NK-92 treated with Interleukin-12 subunit alpha and Interleukin-12 subunit beta, amount 100 ng/mL, for 24 hours (cell line): ENCODE measurements at places on chromosomes 13 and 19.
A peak's percentile ranks its signal among the peaks of the same experiment; 100 is the strongest.

GRCh38 chr19:32869369-32869965 lies at the start of gene SLC7A9:
SLC7A9 (minus strand) TSS chr19:32869767; CDS start chr19:32868534, 1,233 bp downstream.
- DNase-seq: no peak

DNA sequence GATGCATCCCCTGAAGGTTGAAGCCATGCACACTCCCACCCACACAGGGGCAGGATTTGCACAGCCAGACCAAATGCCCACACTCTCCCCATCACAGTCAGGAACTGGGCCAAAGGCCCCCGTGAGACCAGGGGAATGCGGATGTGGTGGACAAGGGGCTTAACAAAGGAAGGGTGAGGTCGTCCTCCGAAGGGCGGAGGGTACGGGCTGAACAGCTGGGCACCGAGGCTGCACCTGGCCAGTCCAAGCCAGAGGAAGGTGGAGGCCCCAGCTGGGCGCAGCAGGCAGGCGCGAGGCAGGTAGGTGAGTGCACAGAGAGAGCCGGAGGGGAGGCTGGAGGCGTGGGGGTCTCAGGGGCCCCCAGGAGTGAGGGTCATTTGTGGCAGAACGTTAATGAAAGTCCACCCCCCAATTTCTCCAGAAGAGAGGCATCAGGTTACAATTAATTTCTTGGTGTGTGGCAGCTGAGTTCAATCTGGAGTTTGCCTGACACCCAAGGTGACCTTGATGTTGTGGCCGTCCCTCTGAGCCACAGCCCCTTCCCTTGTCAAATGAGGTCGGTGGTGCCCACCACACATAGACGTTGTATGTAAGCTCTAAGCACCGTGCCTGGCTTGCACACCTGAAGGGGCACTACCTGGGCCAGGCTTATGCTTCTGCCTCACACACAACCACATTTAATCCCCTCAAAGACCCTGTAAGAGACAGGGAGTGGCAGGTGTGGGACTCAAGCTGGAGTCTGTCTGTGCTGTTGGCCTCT lies 2.9 kb downstream of the KLK15 start:
- no peak for DNase-seq

DNA sequence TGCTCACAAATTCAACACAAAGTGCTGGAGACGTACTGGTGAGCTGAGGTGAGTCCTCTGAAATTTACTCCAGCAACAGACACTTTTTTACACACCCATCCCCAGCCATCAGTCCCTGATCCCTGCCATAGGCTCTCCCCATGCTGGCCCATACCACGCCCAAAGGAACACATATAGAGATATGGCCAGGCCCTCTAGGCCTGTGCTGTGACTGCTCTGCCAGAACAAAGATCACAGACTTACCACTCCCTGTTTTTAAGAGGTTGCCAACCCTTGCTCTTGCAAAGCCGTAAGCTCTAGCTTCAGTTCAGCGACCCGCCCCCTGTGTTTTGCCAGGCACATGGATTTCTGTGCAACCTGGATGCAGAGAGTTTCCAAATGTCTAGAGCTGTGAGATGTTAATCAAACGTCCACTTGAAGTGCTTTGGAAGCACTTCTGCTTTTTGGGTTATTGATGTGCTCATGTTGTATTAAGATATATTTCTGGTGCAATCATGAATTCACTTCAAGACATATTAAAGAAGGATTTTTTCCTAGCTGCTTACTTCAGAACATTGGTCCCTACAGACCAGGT lies 59.7 kb downstream of the DLEU7 start:
- no peak for DNase-seq

DNA sequence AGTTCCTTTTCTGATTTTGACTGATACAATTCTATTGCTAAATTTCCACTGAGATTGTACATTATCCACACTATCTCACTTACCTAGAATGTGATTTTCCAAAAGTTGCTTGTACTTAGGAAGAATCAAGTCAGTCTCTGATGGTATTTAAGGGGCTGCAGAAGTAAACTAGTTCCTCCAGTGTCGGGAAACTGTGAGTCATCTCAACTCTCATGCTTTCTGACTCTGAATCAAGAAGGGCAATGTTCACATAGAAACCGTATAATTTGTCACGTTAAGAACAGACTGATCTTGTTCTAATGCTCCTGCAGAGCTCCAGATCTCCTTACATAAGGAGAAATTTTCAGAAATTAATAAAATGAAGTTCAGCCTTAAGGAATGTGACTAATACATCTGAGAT lies 369.3 kb downstream of the KLF5 start:
- DNase-seq: no peak

- DNase-seq: no peak
These were observed 7.9 kb downstream of the DBP start for GRCh38 chr19:48629297-48629598.

DNA sequence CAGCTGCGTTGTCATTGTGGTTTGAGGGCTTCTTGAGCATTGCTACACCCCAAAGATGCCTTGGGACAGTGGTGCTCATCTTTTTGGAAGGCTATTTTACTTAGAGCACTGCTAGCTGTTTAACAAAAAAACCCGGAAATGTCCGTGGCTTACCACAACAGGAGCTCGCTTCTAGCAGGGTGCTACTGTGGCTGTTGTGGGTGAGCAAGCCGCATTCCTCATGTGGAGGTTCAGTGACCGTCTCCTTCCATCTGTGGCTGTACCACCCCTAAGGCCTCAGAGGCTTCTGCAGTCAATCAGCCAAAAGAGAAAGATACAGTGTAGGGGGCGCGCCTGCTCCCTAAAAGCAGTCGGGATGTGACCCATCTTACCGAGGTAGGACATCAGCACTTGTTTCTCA lies 1004.2 kb downstream of the UQCRFS1 start:
- no peak for DNase-seq

DNA sequence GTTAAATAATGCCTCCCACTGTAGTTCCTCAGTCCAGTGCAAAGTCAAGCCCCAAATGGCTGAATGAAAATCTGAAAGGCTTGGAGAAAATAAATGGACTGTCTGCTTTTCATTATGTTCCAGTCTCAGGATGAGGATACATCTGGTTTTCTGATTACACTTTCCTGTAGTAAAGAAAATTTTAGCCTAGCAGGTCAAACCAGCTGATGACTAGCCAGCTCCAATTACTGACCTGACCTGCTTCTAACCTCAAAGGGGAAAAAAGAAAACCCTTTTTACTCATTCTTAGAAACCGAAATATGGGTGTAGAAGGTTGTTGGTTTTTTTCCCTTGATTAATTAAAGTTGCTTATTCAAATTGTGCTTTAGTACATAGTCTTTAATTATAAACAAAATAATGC lies 418.4 kb downstream of the EFNB2 start:
- no peak for DNase-seq

GRCh38 chr19:5850743-5851293 lies 431 bp downstream of the FUT3 start:
- no peak for DNase-seq

- DNase-seq: no peak
These were observed 490.0 kb downstream of the GPC6 start for GRCh38 chr13:93716623-93717022.

- no peak for DNase-seq
These were observed 2.9 kb upstream of the RCN3 start for GRCh38 chr19:49524812-49525455.

GRCh38 chr13:48826039-48826438 lies 149.7 kb upstream of the FNDC3A start:
- DNase-seq: no peak

DNA sequence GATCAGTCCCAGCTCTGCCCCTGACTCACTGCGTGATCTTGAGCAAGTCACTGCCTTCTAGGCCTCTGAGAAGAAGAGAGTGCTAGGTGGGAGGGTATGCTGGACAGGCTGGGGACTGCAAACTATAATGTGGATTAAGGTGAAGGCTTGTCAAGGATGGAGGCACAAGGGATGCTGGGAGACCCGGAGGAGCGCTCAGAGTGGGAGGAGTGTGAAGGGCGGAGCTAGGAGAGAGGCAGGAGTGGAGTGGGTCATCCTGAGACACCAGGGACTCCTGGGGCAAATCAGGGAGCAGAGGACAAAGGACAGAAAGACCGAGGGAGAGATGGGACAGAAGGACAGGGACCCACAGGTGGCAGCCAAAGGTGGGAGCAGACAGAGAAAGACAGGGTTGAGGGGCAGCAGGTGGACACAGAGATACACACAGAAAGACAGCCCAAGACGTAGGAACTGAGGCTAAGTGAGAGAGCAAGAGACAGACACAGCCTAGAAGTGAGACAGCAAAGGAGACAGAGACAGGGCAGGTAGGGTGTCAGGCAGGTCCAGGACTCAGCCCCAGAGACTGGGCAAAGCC lies 2.6 kb downstream of the GRIK5 start:
- no peak for DNase-seq

- DNase-seq: no peak
These were observed 1.7 kb downstream of the SSBP4 start for GRCh38 chr19:18420930-18421329.

- no peak for DNase-seq
These were observed 55.1 kb upstream of the CLDN10 start for GRCh38 chr13:95497381-95497807.

- no peak for DNase-seq
These were observed 296.5 kb downstream of the MZT1 start for GRCh38 chr13:72430923-72431322.

DNA sequence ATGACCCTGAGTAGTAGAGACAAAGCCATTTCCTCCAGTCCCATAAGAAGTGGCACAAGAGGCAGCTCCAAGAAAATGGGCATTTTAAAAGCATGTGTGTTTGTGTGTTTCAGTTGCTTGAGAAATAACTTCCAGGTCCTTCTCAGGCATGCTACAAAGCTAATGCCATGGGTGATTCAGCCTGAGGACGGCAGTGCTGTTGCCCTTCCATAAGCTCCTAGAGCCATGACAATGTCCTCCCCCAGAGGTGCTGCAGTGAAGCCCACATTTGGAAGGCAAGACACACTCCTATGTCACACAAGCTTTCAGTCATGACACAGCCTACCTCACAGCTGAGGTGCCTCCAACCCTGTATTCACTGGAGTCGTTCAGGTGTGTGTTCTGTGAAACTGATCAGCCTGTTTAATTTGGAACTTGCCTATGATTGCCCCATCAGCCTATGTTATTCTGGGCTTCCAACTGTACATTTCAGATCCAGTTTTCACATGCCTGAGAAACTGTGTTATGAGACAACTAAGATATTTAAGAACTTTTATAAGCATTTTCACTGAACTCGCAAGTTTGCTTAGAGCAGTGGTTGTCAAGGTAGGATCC lies 213.6 kb downstream of the FOXO1 start:
- no peak for DNase-seq

GRCh38 chr13:30364876-30365275 lies 57.4 kb upstream of the UBE2L5 start:
- DNase-seq: no peak

- DNase-seq: peak; percentile 29
These were observed 34.4 kb downstream of the GSX1 start for GRCh38 chr13:27826379-27827353.

DNA sequence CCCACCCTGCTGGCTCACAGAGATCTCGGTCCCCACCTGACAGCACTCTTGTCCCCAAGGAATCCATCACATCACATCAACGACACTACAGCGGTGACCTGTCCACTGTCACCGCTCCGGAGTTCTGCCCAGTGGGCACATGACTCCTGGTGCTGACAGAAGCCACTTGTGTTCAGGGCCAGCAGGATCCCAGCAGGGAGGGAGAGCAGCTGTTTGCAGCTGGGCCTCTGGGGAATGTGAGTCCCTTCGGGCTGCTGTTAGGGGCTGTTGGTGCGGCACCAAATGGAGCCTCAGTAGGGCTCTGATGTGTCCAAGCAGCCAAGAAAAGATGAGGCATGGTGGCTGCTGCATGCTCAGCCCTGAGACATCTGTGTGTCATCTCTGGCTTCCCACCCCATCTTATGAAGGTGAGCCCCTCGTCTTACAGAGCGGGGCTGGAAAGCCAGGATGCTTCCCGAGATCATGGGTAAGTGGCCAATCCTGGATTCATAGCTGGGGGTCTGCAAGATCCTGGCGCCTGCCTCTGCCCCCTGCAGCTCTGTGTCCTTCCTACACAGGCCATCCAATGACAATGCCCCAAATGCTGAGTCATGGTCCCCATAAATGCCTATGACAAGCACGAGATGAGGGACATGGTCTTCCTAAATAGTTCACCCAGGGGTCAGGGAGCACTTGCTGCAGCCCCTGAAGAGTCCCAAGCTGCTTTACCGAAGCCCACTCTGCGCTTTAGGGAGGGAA lies 56.0 kb downstream of the F2RL3 start:
- DNase-seq: no peak

- no peak for DNase-seq
These were observed 9.3 kb upstream of the IGFL3 start for GRCh38 chr19:46133777-46134241.

- no peak for DNase-seq
These were observed 25.7 kb downstream of the CNMD start for GRCh38 chr13:52713894-52714293.

DNA sequence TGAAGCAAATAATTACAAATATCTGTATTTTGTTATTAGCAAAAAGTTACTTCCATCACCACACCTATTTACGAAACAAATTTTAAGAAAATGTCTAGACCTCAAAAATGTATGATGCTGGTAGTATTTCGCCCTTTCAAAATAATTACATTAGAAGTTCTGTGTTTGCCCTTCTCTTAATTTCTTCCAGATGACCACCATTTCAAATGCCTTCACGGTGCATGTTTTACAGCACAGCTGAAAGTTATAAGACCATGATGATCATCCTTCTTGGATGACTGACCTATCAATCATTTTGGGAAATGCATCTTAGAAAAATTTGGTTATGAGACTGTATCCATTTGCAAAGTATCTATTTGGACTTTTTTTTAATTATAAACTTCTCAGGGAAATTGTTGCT lies 390.8 kb downstream of the SLITRK6 start:
- no peak for DNase-seq

GRCh38 chr19:33204136-33204973 lies 10.2 kb downstream of the LRP3 start:
- DNase-seq: no peak

- DNase-seq: no peak
These were observed 15.4 kb downstream of the TMEM255B start for GRCh38 chr13:113774177-113775107.

GRCh38 chr19:3193256-3194105 lies 7.8 kb downstream of the NCLN start:
- no peak for DNase-seq

GRCh38 chr19:58229255-58229639 lies 533 bp downstream of the ZNF544 start:
- no peak for DNase-seq

DNA sequence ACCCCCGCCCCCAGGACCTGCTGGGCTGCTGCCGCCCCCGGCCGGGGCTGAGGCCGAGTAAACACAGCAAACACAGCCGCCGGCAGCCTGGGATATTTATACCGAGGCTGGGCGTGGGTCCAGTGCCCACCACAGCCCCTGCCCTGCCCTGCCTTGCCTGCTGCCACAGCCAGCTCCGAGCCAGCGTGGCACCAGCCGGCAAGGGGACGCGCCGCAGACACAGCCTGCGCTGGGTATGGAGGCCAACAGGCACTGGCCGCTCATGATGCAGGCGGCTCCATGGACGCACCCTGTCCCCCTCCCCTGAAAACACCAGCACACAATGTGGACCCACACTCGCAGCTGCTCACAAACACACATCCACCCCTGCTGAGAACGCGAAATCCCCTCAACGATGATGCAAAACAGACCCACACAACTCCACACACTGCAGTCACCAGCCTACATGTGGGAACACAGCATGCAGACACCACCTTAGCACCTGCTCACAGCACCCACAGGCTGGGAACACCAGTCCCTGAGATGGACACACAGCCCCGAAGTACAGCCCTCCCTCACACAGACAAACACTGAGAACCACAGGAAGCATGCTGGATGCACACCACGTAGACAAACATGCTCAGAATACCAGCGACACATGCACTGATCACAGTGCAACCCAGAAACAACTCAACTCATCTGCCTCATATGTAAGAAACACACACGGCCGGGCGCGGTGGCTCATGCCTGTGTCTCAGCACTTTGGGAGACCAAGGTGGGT lies 16.2 kb downstream of the CCDC97 start:
- no peak for DNase-seq

- DNase-seq: no peak
These were observed 11.1 kb downstream of the ZNF417 start for GRCh38 chr19:57905258-57905657.
